ENCODE measurements at places on chromosomes 5 and 9. TPM values are rescaled to one million over a fixed set of nuclear protein-coding genes. Genes with fewer than 3 reads are reported as not detected.

The PTGS1 gene
- not detected for total RNA-seq

The SPAG8 gene
- total RNA-seq = 1.3 TPM

The CATSPER3 gene
- 0.67 TPM for total RNA-seq

The SPATA31D4 gene
- total RNA-seq = not detected

The PCSK5 gene
- 4.7 TPM for total RNA-seq

The PDE6A gene
- total RNA-seq = not detected

The ENTREP1 gene
- total RNA-seq = not detected

The DRD1 gene
- total RNA-seq = not detected

The GPR21 gene
- 1.3 TPM for total RNA-seq

The LCN12 gene
- 2.8 TPM for total RNA-seq

The SLC25A51 gene
- total RNA-seq = 32.3 TPM

The IFNA13 gene
- not detected for total RNA-seq

The GDA gene
- total RNA-seq = not detected

The SYK gene
- 0.22 TPM for total RNA-seq

The PCDHGB3 gene
- total RNA-seq = 0.10 TPM

The HSDL2 gene
- 12.6 TPM for total RNA-seq

The MZB1 gene
- total RNA-seq = 7.8 TPM

The NKD2 gene
- 4.9 TPM for total RNA-seq

The IER5L gene
- 1.3 TPM for total RNA-seq

The CIZ1 gene
- 121 TPM for total RNA-seq

The SEMA6A gene
- not detected for total RNA-seq

The NSG2 gene
- not detected for total RNA-seq

The SWI5 gene
- total RNA-seq = 10.9 TPM

The ACOT12 gene
- total RNA-seq = not detected

The ADRA1B gene
- not detected for total RNA-seq

The RORB gene
- total RNA-seq = 0.05 TPM

The ENTPD2 gene
- total RNA-seq = 0.25 TPM

The RNF180 gene
- not detected for total RNA-seq

The ARHGEF28 gene
- not detected for total RNA-seq

The CDKN2B gene
- total RNA-seq = 4.9 TPM

The ANKRD18A gene
- 1.0 TPM for total RNA-seq

The AQP3 gene
- total RNA-seq = 262 TPM

The C5 gene
- total RNA-seq = 1.6 TPM

The CPEB4 gene
- 13.2 TPM for total RNA-seq

The CAMK4 gene
- total RNA-seq = 130 TPM

The EMB gene
- 139 TPM for total RNA-seq

The CYFIP2 gene
- total RNA-seq = 612 TPM

The SLC22A4 gene
- not detected for total RNA-seq

The ADAMTS6 gene
- total RNA-seq = 2.2 TPM

The OR13C5 gene
- total RNA-seq = not detected

The ACTL7B gene
- total RNA-seq = 0.10 TPM
